ENCODE measurements at places on chromosomes 5 and 9.

GRCh38 chr9:38338342-38339018 is 54.0 kb upstream of the ALDH1B1 start:
- no peak for DNase-seq

- DNase-seq = no peak
Observed at GRCh38 chr5:108560581-108560980, 178.7 kb upstream of the FBXL17 start.

GRCh38 chr5:8683496-8683895 is 814.5 kb downstream of the MTRR start:
- no peak for DNase-seq

GRCh38 chr9:79665369-79665768 is 93.6 kb downstream of the TLE4 start:
- DNase-seq = no peak

GRCh38 chr9:30197954-30198353 is 2186.5 kb upstream of the ACO1 start:
- no peak for DNase-seq

DNA sequence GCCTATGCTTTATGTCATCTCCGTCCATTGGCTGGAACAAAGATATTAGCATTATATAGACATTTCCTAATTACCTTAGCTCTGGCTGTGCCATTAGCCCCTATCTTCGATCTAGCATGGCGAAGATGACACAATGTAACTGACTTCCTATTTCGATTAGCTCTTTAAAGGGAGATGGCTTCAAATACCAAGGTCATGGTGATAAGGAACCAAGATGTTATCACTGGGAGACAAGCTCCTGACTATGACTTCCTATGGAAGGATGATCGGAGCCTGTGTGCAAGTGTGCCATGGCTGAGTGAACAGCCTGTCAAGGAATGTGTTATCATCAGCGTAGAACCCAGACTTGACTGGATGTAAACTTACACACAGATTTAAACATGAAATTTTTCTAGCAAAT is 602.1 kb downstream of the PSAT1 start:
- no peak for DNase-seq

GRCh38 chr9:6086006-6086655 is 70.7 kb upstream of the RANBP6 start:
- DNase-seq = no peak

GRCh38 chr9:27408001-27408400 is 111.1 kb upstream of the EQTN start:
- DNase-seq = no peak

All from posterior cingulate gyrus (tissue), 11 donors.